Hepatic stellate cell (primary cell): ENCODE measurements at places on chromosomes 13 and 19.

GRCh38 chr19:35134601-35135242 lies at the start of gene LGI4:
Gene LGI4 (minus strand): TSS chr19:35135059. CDS start chr19:35134680, 379 bp downstream.
- no peak for DNase-seq

- DNase-seq = no peak
Observed at GRCh38 chr13:113022391-113022744, 53.4 kb downstream of the MCF2L start.

DNA sequence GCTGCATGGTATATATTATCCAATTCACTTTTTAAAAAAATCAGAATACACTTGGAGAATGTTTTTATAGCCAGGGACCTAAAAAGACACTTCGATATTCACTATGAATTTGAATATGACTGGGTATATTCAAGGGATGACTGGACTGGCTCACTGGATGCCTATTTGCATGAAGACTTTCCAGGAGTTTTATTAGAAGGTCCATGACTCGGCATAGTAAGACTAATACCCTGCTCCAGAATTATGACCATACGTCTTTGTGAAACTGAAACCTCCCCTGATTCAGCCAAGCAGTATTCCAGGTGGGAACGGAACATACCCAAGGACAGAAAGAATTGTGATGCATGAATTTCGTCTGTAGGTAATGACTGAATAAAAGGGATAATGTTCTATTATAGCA lies 3.9 kb upstream of the FAM216B start:
- no peak for DNase-seq

GRCh38 chr13:41145136-41145908 lies 12.7 kb upstream of the KBTBD6 start:
- peak; percentile 20 for DNase-seq

GRCh38 chr13:98280176-98280510 lies 103.1 kb upstream of the RNF113B start:
- DNase-seq = no peak

- DNase-seq = no peak
Observed at GRCh38 chr13:49253310-49253709, 5.6 kb downstream of the CDADC1 start.

GRCh38 chr19:38877781-38878574 lies at the start of gene RINL:
Gene RINL (minus strand): TSS chr19:38878275. CDS start chr19:38876742, 1,533 bp downstream.
- DNase-seq = no peak

- DNase-seq = no peak
Observed at GRCh38 chr13:95195146-95195545, 106.1 kb downstream of the ABCC4 start.
